ENCODE measurements at places on chromosomes 1 and 21. TPM values are rescaled to one million over a fixed set of nuclear protein-coding genes. Genes with fewer than 3 reads are reported as not detected.
A peak's percentile ranks its signal among the peaks of the same experiment; 100 is the strongest.

Gene FLG2
- total RNA-seq = not detected

Gene NBPF4
- total RNA-seq = not detected

- peak; percentile 38 for DNase-seq
These were observed 60.8 kb downstream of the EDN2 start for GRCh38 chr1:41423511-41424191.

- no peak for DNase-seq
These were observed 25.2 kb upstream of the FGGY start for GRCh38 chr1:59271561-59272260.

- peak; percentile 86 for DNase-seq
These were observed 27.5 kb upstream of the EPB41 start for GRCh38 chr1:28886731-28887418.

Measured in dermis blood vessel endothelial cell (primary cell).